ENCODE measurements at places on chromosomes 5 and 9.

- no peak for DNase-seq
Measured at GRCh38 chr5:133895979-133896845, 72.2 kb downstream of the C5orf15 start.

DNA sequence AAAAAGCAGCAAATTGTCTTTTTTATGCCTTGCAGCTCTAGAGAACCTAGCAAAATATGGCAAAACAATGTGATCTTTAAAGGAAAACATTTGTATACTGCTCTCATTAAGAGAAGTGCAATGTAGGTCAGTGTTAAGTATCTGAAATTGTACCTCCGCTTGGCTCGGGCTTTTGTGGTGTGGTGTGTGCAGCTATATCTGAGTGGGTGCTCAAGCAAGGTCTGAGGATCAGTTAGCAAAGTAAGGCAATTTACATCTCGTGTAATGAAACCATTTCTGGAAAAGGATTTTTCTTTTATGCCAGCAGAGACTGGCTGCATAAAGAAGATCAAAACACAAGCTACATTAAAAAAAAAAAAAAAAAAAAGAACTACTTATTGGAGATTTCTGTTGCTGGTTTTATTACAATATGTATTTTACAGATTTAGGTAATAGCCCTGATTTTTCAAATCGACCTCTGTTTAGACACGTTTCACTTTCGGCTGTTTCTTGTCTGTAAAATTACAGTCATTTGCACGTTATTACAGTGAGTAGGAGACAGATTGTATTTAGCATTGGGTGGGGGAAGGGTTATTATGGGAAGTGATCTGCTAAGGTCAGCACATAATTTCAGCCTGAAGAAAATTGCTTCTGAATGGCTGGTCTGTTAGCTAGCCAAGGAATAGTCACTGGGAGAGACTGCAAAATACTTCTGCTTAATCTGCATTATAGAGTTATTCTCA is 7.9 kb upstream of the ZNF608 start:
- DNase-seq: no peak

- no peak for DNase-seq
Measured at GRCh38 chr9:117021906-117022305, 334.8 kb downstream of the TRIM32 start.

DNA sequence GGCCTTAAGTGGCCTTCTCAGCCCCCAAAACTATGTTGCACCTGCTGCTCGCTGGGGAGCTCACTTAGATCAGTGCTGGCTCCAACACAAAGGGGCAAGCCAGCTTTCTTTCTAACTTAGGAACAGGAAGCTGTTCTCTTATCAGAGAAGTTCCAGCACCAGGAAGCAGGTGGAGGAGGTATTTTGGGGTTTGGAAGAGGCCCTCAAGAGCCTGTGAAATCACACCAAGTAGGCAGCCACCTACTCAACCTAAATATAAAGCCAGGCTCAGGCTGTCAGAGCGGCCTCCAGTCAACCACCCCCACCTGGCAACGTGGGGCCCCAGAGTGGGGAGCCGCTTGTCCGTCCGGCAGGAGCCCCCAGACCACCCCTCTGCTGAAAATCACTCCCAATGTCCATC is 152.8 kb downstream of the OLFM1 start:
- no peak for DNase-seq

GRCh38 chr5:74290634-74291241 is 349.8 kb downstream of the ENC1 start:
- no peak for DNase-seq

DNA sequence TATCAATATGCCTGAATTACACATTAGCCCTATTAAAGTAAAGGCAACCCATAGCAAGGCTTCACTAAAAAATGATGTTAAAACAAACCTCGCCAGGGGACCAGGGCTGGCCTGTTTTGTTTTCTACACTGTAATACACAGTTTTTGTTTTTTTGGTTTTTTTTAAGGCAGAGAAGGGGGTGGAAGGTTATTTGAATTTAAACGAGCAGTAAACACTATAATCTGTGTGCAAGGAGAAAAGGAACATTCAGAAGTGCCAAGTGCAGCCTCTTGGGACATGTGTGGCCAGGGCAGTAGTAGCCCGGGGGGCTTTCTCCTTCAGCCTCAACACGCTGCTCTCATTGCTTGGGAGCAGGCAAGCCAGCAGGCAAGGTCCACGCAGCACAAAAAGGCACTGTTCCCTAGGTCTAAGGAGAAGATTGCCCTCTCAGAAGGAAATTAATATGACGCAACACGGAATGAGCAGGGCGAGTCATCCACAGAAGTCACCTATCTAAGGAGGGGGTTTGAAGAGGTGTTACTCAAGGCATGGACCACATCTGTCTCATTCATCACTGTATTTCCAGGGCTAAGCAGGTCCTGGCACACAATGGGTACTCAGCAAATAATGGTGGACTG is 16.2 kb downstream of the SIL1 start:
- DNase-seq: no peak

DNA sequence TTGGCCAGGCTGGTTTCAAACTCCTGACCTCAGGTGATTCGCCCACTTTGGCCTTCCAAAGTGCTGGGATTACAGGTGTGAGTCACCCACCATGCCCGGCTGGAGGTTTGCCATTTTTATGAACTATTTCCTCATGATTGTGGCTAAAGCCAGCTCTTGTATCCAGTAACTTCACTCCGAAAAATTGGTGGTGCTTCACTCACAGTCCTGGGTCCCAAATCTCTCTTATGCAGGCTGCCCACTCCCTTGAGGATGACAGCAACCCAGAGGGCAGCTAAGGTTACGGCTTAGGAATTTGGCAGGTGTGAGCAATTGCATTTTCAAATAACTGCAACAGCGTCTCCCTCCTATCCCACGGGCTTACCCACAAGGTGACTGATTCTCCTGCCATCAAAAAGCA is 23.4 kb upstream of the FUBP3 start:
- DNase-seq: no peak

GRCh38 chr9:93112116-93112863 is 16.3 kb downstream of the CARD19 start:
- no peak for DNase-seq

DNA sequence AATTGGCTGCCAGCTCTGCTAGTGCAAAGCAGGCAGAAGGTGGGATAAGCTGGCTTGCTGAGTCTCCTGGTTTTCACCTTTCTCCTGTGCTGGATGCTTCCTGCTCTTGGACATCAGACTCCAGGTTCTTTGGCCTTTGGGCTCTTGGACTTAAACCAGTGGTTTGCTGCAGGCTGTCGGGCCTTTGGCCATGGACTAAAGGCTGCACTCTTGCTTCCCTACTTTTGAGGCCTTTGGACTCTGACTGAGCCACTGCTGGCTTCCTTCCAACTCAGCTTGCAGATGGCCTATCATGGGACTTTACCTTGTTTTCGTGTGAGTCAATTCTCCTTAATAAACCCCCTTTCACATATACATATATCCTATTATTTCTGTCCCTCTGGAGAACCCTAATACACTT is 1293.9 kb upstream of the CDH6 start:
- no peak for DNase-seq

GRCh38 chr5:10365782-10366181 is 12.3 kb downstream of the MARCHF6 start:
- no peak for DNase-seq

DNA sequence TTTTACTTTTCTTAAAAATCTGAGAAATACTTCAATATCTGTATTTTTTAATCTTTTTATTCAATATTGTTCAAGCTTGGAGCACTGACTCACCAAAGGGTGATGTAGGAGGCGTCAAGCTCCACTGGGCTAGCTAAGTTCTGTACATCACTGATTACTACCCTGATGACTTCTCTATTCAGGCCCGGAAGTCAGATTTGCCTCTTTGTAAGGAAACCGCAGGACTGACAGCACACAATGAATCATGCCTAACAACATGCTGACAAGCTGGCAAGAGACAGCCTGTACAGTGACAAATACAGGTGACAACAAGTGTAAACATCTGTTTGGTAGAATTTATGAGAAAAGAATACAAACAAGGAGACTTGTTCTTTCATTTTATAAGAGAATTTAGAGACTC is 627.9 kb upstream of the RORB start:
- DNase-seq: no peak

- DNase-seq: no peak
Measured at GRCh38 chr9:119368681-119369581, at the start of gene BRINP1. Gene BRINP1, minus strand, starts transcription at chr9:119369435. Its CDS starts 56,080 bp downstream, at chr9:119313355.

- DNase-seq: no peak
Measured at GRCh38 chr5:130605234-130605633, 559.8 kb downstream of the HINT1 start.

- DNase-seq: no peak
Measured at GRCh38 chr5:28914297-28914696, 1875.9 kb upstream of the CDH9 start.

GRCh38 chr5:72860499-72860898 is 44.0 kb downstream of the TNPO1 start:
- DNase-seq: no peak

GRCh38 chr9:131997076-131997475 is 82.6 kb downstream of the MED27 start:
- no peak for DNase-seq

- DNase-seq: no peak
Measured at GRCh38 chr5:77936365-77936693, 160.2 kb upstream of the TBCA start.

GRCh38 chr5:96141749-96142148 is 180.1 kb upstream of the ELL2 start:
- DNase-seq: no peak

DNA sequence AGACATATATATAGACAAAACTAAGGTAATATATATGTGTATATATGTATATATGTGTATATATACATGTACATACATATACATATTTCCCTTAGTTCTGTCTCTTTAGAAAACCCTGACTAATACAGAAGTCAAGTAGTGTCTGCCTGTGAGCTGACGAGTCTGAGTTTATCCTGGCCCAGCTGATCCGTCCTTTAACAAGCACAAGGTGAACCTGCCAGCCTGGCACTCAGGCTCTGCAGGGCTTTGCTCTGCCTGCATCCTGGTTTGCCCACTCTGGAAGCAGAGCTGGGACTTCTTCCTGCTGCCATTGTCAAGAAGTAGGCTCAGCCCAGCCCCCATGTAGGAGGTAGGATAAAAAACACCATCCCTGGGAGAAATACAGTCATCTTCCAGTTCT is 388.0 kb downstream of the ICE1 start:
- DNase-seq: no peak

- DNase-seq: no peak
Measured at GRCh38 chr9:133920471-133920870, 71.7 kb downstream of the VAV2 start.

- no peak for DNase-seq
Measured at GRCh38 chr5:87113861-87114260, 153.8 kb upstream of the RASA1 start.

- no peak for DNase-seq
Measured at GRCh38 chr5:89537800-89538199, 654.8 kb upstream of the MEF2C start.
